ENCODE measurements at places on chromosomes 12 and 14.

- no peak for DNase-seq
Measured at GRCh38 chr12:131420867-131421447, 289.9 kb upstream of the SFSWAP start.

DNA sequence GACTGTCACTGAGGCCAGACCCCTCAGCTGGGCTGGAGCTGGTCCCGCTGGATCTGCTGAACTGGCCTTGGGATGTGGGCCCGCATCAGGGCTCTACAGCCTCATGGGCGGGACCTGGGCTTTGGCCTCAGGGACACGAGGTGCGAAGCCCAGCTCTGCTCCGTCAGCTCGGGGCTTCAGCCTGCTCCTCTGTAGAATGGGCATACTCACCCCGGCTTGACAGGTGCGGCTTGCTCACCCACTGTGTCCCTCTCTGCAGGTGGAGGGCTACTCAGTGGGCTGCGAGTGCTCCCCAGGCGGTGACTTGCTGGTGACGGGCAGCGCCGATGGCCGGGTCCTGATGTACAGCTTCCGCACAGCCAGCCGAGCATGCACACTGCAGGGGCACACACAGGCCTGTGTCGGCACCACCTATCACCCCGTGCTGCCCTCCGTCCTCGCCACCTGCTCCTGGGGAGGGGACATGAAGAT, 57.6 kb downstream of the BEGAIN start:
- no peak for DNase-seq

DNA sequence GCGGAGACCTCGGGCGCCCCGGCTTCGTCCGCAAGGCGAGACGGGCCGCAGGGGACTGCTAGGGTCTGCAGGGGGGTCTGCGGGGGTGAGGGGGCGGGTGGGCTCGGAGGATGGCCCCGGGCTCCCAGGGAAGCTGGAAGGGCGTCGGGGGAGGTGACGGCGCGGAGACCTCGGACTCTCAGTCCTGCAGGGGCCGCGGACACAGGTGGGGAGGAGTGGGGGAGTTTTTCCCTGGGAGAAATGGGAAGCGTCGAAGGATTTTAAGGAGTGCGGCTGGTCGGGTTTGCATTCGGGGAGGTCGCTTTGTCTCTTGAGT, 25.9 kb downstream of the ZBTB42 start:
- DNase-seq: no peak

DNA sequence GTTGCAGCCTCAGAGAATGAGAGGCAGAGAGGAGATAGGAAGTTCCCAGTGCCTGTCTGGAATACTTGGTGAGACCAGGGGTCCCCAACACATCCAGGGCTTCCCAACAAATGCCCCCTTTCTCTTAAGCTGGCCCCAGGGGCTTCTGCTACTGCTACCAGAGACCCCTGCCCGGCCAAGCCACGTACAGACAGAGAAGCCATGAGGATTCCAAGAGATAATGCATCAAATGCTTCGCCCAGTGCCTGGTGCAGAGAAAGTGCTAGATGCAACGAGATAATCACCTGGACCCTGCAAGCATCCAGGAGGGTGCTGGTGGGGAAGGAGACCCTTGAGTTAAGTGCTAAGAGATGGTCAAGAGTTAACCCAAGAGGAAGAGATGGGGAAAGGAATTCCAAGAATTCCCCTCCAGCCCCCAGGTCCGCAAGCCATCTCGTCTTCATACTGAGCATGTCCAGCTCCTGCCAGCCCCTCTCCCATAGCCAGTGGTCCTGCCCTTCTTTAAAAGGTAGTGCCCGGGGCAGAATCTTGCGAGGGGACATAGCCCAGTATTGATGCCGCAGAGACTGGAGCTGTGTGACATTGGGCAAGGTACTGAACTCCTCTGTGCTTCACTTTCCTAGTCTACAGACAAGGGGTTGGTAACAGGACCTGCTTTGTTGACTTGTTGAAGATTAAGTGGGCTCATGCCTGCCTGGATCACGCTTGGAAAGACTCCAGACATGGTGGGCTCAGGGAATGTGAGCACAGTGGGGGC, 103.3 kb downstream of the CALM1 start:
- DNase-seq: no peak

DNA sequence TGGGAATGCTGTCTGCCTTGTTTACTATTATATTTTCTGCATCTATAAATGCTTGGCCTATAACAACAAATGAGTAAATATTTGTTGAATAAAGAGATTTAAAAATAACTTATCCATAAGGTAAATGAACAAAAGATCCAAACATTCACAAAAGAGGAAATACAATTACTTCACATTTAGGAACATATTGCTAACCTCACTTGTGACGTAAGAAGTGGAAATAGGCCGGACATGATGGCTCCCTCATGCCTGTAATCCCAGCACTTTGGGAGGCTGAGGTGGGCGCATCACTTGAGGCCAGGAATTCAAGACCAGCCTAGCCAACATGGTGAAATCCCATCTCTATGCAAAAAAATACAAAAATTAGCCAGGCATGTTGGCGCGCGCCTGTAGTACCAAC, 25.7 kb upstream of the CKAP4 start:
- DNase-seq: no peak

- peak; percentile 17 for DNase-seq
Measured at GRCh38 chr14:103518422-103519042, 4.1 kb downstream of the CKB start.

DNA sequence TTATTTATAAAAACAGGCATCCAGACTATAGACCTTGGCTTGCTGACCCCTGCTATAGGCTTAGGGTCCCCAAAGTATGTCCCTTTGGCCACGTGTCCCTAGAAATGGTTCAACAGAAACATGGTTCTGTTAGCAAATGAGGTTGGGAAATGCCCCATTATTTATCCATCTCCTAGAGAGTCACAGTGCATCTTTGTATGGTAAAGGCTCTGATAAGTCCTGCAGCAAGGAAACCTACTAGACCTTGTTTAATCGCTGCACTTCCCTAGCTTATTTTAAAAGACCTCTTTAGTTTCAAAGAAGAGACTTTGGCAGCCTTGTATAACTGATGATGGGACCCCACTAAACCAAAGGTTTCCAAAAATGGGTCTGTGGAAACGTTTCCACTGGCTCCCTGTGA, 471.5 kb downstream of the MED13L start:
- DNase-seq: no peak

- no peak for DNase-seq
Measured at GRCh38 chr14:64703395-64704142, 655 bp upstream of the PLEKHG3 start.
